NCI-H774 (cell line): ENCODE measurements at places on chromosomes 11 and 22.

- no peak for DNase-seq
Observed at GRCh38 chr22:29427176-29427760, 11.1 kb upstream of the RFPL1 start.

DNA sequence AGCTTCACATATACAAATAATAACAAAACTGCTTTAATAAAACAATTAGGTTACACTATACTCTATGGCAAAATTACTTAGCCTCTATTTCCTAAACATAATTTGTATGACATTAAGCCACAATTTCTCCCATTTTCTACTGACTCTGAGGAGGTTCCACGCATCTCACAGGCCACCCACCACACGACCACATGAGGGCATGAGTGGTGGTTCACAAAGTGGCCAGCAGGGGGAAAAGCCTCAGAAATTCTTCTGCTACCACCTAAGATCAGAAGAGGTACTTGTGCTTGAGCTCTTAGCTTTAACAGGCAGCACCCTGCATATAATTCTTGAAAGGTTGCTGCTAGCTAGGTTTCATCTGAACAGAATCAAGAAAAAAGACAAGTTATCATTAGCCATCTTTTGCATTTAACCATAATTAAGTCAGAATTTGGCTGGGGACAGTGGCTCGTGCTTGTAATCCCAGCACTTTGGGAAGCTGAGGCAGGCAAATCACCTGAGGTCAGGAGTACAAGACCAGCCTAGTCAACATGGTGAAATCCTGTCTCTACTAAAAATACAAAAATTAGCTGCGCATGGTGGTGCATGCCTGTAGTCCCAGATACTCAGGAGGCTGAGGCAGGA is 7.7 kb downstream of the LPXN start:
- peak; percentile 6 for DNase-seq

- peak; percentile 78 for DNase-seq
Observed at GRCh38 chr11:117717485-117718314, 79.3 kb downstream of the DSCAML1 start.

DNA sequence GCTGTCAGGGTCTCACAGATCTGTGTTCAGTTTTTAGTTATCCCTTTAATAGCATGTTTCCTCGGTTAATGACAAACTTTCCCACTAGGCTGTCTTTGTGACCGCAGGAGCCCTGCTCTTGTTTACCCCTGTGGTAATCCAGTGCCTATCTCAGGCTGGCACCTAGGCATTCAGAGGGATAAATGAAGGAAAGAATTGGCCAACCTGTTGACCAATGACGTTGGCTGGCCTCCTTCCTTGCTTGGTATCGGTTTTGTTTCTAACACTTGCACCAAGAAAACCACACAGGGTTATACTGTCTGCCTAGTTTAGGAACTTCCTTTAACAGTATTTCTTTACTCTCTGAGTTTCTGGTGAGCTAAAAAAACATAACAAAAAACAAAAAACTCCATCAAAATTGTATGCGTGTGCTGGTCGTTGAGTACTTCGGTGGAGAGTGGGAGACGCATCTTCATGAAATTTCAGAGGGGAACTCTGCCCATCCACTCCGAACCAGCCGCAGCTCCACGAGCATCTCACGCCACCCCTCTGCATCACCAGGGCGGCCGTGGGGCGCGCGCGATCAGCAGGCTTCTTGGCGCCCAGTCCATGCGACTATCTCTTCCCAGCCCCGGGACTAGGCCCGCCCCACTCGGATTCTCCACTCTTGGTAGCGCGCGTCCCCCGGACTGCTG is 563 bp upstream of the ENDOD1 start:
- no peak for DNase-seq

- DNase-seq = no peak
Observed at GRCh38 chr11:73313652-73314051, 5.6 kb downstream of the ARHGEF17 start.

GRCh38 chr22:39150848-39151215 is 1.6 kb downstream of the CBX7 start:
- no peak for DNase-seq

GRCh38 chr11:117009905-117010605 is 88.2 kb downstream of the SIK3 start:
- no peak for DNase-seq

GRCh38 chr11:127616158-127616557 is 615.6 kb upstream of the KIRREL3 start:
- no peak for DNase-seq

- no peak for DNase-seq
Observed at GRCh38 chr22:42693763-42694683, 26.6 kb downstream of the A4GALT start.

GRCh38 chr11:82898241-82898640 is 2.0 kb downstream of the PRCP start:
- DNase-seq = no peak

DNA sequence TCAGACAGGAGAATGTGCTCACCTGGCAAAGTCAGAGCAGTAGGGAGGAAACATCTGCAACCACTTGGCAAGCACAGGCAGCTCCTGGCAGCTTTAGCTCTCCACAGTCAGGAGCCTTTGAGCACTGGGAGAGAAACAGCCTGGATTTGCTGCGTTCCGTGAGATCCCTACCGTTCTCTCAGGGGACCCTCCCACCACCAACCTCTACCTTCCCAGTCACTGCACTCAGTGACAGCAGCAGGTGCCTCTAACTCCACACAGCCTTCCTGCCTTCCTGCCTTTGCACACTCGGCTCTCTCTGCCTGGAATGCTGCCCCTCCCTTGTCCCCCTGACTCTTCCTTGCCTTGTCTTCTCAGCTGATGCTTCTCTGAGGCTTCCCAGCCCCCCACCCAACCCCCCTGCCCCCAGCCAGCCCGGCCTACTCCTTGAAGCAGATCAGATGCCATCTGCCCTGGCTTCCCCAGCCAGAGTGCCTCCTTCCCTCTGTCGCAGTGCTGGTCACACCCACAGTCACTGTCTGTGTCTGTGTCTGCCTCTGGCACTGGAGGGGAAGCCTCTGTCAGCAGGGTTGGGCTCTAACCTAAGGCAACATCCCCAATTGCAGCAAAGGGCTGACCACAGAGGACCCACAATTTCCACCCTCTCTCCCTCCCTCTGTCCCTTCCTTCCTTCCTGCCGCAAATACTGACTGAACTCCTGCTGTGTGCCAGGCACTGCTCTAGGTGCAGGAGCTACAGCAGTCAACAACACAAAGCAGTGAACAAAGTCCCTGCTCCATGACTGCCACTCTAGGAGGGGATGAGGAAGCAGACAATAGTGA is 14.9 kb upstream of the TSKU start:
- DNase-seq = no peak

DNA sequence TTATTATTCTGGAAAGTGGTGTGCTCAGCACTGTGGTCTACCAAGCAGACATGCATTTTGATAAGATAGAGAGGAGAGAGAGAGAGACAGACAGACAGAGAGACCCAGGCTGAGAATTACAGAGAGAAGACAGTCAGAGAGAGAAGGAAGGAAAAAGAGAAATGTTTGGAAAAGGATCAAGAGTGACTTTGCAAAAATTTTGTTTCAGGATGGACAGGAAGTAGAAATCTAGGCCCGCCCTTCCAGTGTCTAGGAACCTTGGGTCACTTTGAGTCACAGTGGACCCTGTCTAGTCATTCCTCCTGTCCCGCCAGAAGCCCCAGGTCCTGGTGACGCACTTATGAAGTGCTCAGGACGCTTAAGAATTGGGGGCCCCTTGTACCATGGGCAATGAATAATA is 166.7 kb downstream of the ST3GAL4 start:
- DNase-seq = no peak

- no peak for DNase-seq
Observed at GRCh38 chr11:1298695-1299492, 10.5 kb downstream of the TOLLIP start.

- no peak for DNase-seq
Observed at GRCh38 chr11:106177311-106177710, 99.8 kb downstream of the AASDHPPT start.

- no peak for DNase-seq
Observed at GRCh38 chr22:31425331-31426050, 26.1 kb downstream of the DRG1 start.

- no peak for DNase-seq
Observed at GRCh38 chr22:30673136-30673535, 5.5 kb upstream of the DUSP18 start.

GRCh38 chr22:24894220-24894975 is 52.1 kb downstream of the LHFPL7 start:
- DNase-seq = peak; percentile 91

- DNase-seq = no peak
Observed at GRCh38 chr22:46976143-46976542, 213.7 kb downstream of the TBC1D22A start.

- no peak for DNase-seq
Observed at GRCh38 chr11:104772806-104773241, 125.4 kb downstream of the CASP12 start.

GRCh38 chr11:114211444-114212121 is 84.6 kb upstream of the NNMT start:
- no peak for DNase-seq

DNA sequence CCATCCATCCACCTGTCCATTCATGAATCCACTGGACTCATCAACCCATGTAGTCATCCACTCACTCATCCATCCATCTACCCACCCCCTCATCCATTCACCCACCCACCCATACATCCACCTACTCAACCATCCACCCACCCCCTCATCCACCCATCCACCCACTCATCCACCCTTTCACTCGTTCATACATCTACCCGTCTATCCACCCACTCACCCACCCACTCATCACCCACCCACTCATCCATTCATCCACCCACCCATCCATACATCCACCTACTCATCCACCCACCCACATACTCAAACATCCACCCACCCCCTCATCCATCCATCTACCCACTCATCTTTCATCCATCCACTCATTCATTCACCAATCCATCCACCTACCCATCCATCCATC is 37.7 kb downstream of the RTL6 start:
- no peak for DNase-seq

DNA sequence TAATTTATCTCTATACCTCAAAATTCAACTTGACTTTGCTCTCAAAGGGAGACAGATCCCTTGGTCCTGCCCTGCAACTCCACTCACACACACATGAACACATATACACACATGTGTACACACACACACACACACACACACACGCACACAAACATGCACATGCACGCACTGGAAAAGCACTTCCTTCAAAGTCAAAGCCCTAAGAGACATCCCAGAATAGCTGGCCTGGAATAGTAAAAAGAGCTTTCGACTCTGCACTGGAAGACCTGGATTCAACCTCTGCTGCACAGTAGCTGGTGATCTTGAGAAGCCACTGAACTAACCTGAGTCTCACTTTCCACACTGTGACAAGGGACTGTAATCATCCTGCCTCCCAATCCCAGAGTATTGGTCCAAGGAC is 26.8 kb downstream of the TENM4 start:
- DNase-seq = no peak

- no peak for DNase-seq
Observed at GRCh38 chr11:60910281-60910687, 3.7 kb upstream of the TMEM109 start.

DNA sequence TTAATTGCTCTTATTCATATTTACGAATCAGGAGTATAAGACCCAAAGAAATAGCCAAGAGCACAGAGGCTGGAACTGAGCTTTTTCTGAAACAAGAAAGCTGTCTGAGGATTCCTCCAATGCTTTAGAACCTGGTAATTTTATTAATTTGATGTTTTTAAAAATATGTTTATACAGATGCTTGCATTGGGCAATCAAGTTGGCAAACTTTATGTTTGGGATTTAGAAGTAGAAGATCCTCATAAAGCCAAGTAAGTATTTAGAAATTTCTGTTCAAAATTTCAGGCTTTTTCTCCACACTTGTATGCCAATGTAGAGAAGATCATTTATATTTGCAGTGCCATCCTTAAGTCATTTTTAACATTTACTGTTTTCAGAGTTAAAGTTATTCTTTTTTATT is 24.3 kb upstream of the HIKESHI start:
- no peak for DNase-seq

DNA sequence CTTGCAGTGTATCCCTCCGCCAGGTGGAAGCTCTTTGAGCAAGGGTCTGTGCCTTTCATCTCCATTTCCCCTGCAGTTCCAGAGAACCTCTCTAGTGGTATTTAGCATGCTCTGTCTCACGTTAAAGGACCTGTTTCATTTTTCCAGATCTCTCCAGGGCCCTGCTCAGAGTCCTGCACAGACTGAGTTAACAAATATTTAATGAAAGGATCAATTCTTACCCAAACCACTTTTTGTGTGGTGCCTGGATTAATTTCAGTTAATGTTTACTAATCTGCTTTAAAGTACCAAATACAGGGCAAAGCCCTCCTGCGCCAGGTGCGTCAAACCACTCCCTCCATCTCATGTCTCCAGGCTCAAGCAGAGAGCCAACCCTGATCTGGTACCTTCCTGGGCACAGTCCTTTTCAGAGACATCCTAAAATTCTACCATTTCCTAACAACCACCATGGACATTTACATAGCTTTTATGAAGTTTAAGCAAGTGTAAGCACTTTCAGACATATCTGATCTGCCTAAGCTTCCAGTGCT is 18.7 kb upstream of the ACER3 start:
- DNase-seq = no peak

GRCh38 chr11:87256694-87257340 is 219.1 kb downstream of the TMEM135 start:
- no peak for DNase-seq

GRCh38 chr11:110077831-110078325 is 15.3 kb upstream of the ZC3H12C start:
- no peak for DNase-seq

DNA sequence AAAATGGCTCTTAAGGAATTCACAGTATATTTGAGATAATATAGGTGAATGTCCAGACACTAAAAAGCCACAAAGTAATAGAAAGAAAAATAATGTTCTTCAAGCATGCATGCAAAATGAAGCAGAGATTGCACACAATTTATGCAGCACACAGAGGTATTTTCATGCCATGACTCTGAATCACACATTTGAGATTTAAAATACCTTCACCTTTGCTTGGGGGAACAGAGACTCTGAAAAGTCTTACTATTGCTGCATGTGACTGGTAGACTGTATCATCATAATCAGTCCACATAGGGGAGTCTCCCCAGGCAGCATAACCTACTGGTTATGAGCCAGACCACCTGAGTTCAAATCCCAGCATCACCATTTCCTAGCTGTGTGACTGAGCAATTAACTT is 96.2 kb downstream of the RCN1 start:
- DNase-seq = no peak

GRCh38 chr11:12678092-12678491 is 3.9 kb downstream of the TEAD1 start:
- no peak for DNase-seq

- DNase-seq = peak; percentile 10
Observed at GRCh38 chr11:46237248-46238077, 40.0 kb upstream of the CREB3L1 start.

- DNase-seq = no peak
Observed at GRCh38 chr11:13038366-13038765, 29.2 kb downstream of the RASSF10 start.
